ENCODE measurements at places on chromosomes 16 and 17.

DNA sequence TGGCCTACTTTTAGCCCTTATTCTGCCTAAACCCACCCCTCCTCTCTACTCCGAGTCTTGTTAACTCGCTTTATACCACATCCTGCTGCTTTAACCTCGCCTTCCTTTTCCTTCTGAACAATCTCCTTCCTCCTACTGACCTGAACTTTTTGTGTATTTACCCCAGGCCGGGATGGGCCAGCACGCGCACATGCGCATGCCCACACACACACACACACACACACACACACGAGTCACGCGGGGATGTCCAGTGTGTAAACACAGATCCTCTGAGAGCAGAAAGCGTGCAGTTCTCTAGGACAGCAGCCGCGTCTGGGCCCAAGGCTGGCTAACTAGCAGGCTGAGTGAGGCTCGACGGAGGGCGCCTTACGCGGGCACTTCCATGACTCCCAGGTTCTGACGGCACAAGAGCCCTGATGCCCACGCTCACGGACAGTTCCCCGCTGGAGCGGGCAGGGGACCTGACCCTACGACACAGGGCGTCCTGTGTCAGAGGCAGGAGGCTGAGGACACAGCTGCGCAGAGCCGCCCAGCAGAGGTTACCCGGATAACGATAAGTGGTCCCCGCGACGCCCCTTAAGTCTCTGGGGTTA is 610 bp downstream of the PIK3R5 start:
- no peak for DNase-seq

GRCh38 chr17:6603744-6604325 is 36.7 kb downstream of the KIAA0753 start:
- DNase-seq: no peak

- peak; percentile 14 for DNase-seq
Measured at GRCh38 chr16:71412270-71413160, 29.3 kb downstream of the TLE7 start.

DNA sequence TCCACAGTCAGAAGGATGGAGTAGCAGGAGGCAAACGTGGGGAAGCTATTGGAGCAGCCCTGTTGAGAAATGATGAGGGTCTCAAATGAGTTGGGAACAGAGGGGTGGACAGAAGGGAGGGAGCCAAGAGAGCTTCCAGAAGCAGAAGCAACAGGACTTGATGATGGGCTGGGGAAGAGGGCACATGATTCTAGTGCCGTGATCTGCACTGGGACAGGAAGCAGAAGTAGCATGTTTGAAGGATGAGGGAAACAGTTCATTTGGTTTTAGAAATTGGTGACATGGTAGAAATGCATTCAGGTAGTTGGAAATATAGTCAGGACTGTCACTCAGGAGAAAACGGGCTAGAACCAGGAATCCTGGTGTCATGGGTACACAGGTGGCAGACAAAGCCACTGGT is 19.4 kb downstream of the EMP2 start:
- no peak for DNase-seq

DNA sequence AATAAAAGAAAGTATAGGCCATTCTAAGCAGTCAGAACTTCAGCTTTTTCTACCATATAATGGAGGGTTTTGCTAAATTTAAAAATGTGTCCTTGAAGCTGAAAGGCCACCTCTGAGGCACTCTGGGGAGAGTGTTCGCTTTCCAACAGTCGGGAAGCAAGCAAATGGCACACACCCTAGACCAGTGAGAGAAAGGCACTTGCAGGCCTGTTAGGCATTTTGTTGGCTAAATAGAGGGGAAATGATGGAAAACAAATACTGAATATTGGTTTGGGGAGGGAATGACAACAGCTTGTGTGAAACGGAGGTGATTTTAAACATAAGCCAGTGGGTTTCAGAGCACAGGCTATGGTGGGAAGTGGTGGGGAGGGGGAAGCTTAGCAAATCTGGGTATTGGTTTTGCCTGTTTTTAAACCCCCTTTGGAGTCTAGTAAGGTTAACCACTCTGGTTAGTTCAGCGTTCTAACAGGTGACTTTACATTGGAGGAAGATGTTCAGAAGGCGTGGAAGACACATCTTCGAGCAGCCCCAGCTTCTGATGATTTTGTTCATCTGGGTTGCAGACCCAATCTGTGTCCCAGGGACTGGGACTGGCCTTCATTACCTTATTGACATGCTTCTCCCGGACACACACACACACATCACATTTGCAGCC is 90.5 kb downstream of the PRKCA start:
- DNase-seq: no peak

GRCh38 chr16:84600343-84601229 is 17.3 kb downstream of the COTL1 start:
- DNase-seq: no peak

GRCh38 chr16:383326-384051 is 1.7 kb upstream of the PGAP6 start:
- DNase-seq: no peak

GRCh38 chr16:79334127-79334526 is 266.4 kb downstream of the MAF start:
- no peak for DNase-seq

GRCh38 chr16:56371660-56371937 is 53.7 kb downstream of the AMFR start:
- no peak for DNase-seq

- no peak for DNase-seq
Measured at GRCh38 chr16:1029259-1029545, 43.3 kb upstream of the SSTR5 start.

GRCh38 chr17:45895304-45895968 is 1.1 kb downstream of the MAPT start:
- DNase-seq: no peak

GRCh38 chr17:51741458-51741857 is 417.1 kb downstream of the CA10 start:
- no peak for DNase-seq

DNA sequence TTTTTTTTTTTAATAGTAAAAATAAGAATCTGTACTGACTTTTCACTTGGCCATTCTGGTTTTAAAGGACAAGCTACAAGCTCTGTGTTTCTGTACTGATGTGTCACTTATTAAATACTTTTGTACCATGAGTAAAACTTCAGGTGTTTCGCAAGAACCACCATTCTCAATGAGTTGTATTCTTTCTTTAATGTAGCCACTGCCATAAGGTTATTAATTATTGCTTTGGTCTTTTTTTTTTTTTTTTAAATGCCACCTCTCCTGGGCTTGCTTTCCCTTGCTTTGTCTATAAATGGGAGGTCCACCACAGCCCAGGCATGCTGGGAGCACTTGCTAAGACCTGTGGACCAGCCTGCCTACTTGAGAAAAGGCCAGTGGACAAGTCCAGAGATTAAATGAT is 8.4 kb downstream of the ARL2BP start:
- DNase-seq: no peak

GRCh38 chr16:73713251-73713650 is 583.4 kb upstream of the PSMD7 start:
- no peak for DNase-seq

Measured in bone marrow (tissue), 2 donors.